CD8-positive, alpha-beta memory T cell (primary cell): ENCODE measurements at places on chromosomes 3 and 15. TPM values are rescaled to one million over a fixed set of nuclear protein-coding genes. Genes with fewer than 3 reads are reported as not detected.

The PRSS50 gene
- not detected for total RNA-seq

DNA sequence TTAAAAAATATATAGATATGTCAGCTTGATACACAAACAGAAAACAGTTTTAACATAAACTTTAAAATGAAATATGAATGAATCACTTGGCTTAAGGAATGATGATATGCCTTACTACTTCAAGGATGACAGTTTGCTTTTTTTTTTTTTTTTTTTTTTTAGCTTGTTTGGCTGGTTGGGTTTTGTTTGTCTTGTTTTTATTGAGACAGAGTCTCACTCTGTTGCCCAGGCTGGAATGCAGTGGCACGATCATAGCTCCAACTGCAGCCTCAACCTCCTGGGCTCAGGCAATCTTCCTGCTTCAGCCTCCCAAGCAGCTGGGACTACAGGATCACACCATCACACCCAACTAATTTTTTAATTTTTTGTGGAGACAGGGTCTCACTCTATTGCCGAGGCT lies 14.5 kb downstream of the LRRC2 start:
- no peak for DNase-seq
- H3K27me3 ChIP-seq = no peaks in the 10 kb centered on the region
- H3K27ac ChIP-seq = no peak overlapping the region
- no peaks in the 10 kb centered on the region for H3K36me3 ChIP-seq

DNA sequence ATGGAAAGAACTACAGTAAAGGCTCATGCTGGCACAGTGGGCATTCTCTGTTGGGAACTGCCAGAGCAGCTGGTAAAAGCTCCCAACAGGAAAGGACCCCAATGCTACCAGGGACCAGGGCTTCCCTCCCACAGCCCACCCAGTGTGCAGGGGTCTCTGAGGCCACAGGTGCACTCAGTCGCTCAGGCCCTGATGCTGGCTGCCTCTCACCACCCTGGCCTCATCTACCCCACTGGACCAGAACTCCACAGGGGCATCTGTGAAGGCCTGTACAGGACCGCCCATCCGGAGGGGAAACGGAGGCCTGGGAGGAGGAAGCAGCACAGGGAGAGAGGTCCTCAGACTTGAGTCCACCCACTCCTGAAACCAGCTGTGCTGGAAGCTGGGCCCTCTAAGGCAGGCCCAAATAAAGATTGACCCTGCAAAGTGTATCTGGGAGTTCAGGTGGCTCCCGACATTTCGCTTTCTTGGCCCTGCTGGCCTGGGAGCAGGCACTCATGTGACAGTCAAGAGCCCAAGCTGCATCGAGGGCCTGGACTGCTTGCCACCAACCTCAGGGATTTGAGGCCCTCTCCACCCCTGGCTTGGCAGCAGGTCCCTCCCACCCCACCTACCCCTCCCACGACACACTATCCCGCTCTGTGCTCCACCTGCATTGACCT lies 12.7 kb downstream of the KLF15 start:
- no peak overlapping the region for H3K4me3 ChIP-seq
- H3K27ac ChIP-seq = no peak overlapping the region
- no peaks in the 10 kb centered on the region for H3K36me3 ChIP-seq

DNA sequence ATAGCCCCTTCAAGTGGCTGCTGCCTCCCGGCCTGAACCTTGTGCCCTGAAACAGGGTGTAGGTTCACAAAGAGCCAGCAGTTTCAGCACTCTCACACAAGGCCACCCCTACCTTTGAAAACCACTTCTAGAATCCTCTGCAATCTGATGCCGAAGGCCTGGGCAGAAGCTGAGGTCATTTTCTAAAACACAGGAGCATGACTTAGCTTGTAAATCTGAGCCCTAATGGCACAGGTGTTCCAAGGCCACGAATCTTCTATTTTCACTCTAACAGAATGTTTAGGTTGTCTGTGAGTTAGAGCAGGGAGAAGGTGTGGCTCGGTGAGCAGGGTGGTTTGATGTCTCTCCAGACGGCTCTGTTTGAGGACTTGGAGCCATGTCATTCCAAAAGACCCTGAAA lies 62.3 kb downstream of the SYNM start:
- H3K36me3 ChIP-seq = no peaks in the 10 kb centered on the region
- H3K27me3 ChIP-seq = no peaks in the 10 kb centered on the region
- H3K27ac ChIP-seq = no peak overlapping the region

The SNTN gene
- total RNA-seq = not detected

GRCh38 chr3:126682009-126682408 lies 22.0 kb upstream of the CHCHD6 start:
- H3K36me3 ChIP-seq = no peaks in the 10 kb centered on the region
- H3K27ac ChIP-seq = no peak overlapping the region
- H3K27me3 ChIP-seq = no peaks in the 10 kb centered on the region
- no peak for DNase-seq
- H3K4me1 ChIP-seq = peaks cover 4% of the 10 kb centered on the region

- H3K27ac ChIP-seq = no peak overlapping the region
- no peaks in the 10 kb centered on the region for H3K27me3 ChIP-seq
- H3K36me3 ChIP-seq = no peaks in the 10 kb centered on the region
- no peak for DNase-seq
Measured at GRCh38 chr15:77499087-77499760, 78.5 kb downstream of the HMG20A start.

GRCh38 chr3:5192571-5193365 lies 5.3 kb downstream of the EDEM1 start:
- H3K4me3 ChIP-seq = no peak overlapping the region
- no peaks in the 10 kb centered on the region for H3K27me3 ChIP-seq
- H3K4me1 ChIP-seq = peaks cover 70% of the 10 kb centered on the region

DNA sequence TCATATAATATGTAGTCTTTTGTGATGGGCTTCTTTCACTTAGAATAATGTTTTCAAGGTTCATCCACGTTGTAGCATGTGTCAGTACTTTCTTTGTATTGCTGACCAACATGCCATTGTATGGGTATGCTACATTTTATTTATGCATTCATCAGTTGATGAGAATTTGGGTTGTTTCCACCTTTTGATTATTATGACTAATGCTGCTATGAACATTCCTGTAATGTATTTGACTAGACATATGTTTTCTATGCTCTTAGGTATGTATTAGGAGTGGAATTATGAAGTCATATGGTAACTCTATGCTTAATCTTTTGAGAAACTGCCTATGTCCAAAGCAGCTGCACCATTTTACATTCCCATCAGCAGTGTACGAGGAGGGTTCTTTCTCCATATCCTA lies 3.2 kb upstream of the PODXL2 start:
- H3K4me1 ChIP-seq = peaks cover 13% of the 10 kb centered on the region
- no peaks in the 10 kb centered on the region for H3K36me3 ChIP-seq
- peaks cover 8% of the 10 kb centered on the region for H3K27me3 ChIP-seq
- H3K27ac ChIP-seq = no peak overlapping the region
- H3K4me3 ChIP-seq = no peak overlapping the region
- no peak for DNase-seq

DNA sequence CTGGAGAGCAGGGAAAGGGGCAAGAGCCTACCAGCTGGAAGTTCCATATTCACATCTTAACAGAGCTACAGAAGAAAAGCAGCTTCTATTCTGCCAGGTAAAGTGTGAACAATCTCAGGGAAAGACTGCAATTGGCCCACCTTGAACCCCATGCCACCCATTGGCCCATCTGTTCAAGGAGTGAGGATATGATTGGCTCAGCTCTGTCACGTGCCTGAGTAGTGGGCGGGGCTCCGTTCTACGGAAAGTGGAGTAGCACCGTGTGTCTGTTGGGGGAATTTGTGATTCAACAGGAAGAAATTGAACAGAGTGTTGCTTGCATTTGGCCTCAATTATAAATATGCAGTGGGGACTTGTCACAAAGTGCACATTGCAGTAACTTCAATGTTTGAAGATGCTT lies 81.8 kb downstream of the MINAR1 start:
- no peaks in the 10 kb centered on the region for H3K36me3 ChIP-seq
- H3K27me3 ChIP-seq = no peaks in the 10 kb centered on the region
- no peak overlapping the region for H3K27ac ChIP-seq
- no peak overlapping the region for H3K4me3 ChIP-seq

DNA sequence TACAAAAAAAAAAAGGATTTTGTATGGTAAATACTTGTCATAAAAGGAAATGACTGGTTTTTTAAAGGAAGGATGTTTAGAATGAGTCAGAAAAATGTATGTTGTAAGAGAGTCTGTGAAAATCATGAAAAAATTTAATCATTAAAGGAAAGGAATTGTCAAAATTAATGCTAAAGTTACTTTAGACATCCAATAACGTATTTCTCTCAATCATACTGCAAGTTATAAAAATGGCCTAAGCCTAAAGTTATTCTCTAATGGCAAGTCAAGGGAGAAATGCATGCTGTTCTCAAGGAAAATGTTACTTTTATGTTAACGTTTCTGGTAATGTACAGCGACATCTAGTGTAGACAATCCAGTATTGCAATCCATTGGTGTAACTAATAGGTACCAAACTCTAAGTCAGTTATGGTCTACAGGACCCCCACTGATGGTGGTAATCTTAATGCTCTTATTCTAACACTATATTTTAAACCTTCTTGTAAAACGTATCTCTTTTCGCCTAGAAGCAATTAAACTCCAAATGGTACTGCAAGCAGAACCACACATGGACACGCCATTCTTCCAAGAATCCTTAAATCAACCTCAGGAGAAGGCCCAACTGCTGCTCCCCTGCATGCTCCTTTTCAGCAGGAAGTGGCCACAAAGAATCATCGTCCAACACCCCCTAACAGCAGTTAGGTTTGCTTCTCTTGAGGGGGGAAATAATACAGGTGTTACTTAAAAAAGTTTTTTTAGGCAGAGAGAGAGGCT lies 35.2 kb downstream of the NCEH1 start:
- no peaks in the 10 kb centered on the region for H3K4me1 ChIP-seq
- no peaks in the 10 kb centered on the region for H3K36me3 ChIP-seq
- H3K4me3 ChIP-seq = no peak overlapping the region
- no peak for DNase-seq

DNA sequence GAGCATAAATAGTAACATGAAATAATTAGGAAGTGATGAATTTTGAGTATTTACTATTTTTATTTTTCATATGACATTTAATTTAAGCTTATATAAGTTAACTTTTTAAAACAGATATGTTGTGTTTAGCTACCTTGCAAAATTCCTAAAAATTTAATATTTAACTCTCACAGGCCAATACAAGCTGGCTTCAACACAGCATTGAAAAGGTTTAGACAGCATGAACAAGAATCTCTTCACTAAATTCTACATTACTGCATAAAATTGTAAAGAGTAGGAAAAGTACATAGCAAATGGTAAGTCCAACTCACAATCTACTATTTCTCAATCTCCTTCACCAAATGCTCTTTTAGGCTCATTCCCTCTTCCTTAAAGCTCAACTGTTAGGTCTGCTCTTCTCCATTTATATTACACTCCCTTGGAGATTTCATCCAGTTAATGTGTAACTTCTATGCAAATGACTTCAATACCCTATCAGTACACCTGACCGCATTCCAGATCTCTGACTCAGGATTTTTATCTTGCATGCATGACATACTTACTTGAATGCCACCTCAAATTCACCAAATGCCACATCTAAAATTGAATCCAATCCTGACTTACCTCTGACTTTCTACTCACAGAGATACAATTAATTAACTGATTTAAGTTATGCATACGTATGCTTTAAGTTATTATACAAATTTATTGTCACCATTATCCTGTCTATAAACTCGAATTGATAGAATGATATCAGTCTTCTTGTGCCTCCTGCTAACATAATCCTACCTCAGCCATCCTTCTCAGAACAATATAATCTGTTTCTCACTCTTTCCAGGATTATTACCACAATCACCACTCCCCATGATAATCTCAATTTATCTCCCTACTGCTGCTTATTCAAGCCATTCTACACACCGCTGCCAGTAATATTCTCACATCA lies 127.0 kb downstream of the STAG1 start:
- no peak for DNase-seq
- H3K4me3 ChIP-seq = no peak overlapping the region
- no peak overlapping the region for H3K27ac ChIP-seq
- H3K36me3 ChIP-seq = no peaks in the 10 kb centered on the region
- H3K4me1 ChIP-seq = no peaks in the 10 kb centered on the region

DNA sequence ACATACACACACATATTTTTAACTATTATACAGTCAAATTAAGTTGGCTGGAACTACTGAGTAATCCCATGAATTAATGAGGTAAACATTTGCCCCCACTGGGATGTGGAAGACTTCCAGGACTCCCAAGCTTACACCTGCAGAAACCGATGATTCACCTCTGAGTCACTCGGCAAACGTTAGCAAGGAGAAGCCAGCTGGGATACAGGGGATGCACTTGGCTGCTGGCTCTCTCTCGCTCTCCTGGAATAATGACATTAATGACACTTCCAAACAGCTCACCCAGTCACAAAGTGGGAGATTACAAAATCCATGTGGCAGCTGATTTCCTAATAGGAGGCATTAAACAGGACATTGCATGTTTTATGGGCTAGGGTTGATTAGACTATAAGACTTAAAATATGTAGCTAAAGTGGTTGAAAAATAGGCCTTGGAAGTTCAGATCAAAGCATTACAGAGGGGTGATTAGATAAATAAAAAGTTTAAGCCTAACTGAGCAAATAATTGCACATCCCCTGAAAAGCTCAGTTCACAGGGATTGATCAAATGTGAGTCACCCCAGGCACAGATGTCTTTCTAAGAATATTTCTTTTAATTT lies 500.9 kb downstream of the SOX2 start:
- no peak overlapping the region for H3K4me3 ChIP-seq
- H3K27ac ChIP-seq = no peak overlapping the region
- H3K4me1 ChIP-seq = no peaks in the 10 kb centered on the region

DNA sequence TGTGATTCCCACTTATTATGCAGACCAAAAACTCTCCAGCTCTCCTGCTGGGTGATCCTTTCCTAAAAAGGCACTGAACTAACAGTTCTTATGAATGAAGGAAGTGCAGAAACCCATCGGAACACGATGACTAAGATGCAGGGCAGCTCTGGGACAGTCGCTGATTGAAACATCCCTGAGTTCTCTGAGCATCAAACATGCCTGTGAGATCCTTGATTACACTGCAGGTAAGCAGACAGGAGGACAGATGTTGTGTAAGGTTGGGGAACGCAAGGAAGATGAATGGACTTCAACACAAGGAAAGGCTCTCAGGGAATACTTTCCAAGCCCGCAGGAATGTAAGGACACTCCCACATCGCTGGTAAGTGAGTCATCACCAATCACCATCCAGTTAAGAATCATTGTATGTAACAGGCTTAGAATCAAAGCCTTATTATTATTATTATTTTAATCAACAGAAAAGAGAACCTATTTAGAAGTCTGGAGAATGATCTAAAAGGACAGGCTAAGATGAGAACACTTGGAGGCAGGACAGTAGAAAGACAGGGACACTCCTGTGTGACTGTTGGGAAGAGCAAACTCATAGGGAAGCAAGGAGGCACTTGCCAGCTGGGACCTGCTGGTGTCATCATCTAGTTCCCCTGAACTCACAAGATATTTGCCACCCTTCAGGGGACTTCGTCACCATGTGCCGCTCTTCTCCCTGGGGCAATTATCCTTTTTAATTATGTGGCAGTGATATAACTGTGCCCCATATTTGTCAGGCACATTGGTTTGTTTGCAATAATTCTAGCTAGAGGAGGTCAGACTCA lies 26.0 kb downstream of the TMEM158 start:
- H3K27me3 ChIP-seq = no peaks in the 10 kb centered on the region
- no peaks in the 10 kb centered on the region for H3K4me1 ChIP-seq
- no peak overlapping the region for H3K27ac ChIP-seq
- no peak for DNase-seq
- no peak overlapping the region for H3K4me3 ChIP-seq
